ENCODE measurements at places on chromosomes 5 and 9. TPM values are rescaled to one million over a fixed set of nuclear protein-coding genes. Genes with fewer than 3 reads are reported as not detected.

DNA sequence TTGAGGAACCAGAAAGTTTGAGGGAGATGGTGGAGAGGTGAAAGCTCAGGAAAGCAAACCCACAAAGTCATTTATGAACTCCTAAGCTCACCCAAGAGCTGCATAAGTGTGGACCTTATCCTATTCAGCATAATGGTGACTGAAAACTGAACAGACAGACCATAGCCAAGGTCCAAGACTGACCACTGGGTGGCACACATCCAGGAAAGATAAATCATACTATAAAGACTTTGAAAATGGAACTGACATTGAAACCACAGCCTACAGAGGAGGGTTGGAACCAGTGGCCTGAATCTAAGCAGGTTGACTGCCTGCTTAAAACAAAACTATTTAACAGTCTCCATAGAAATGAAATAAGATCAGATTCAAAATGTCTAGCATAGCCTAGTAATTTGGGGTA, 121.0 kb upstream of the RGS7BP start:
- no peak for DNase-seq

Gene PCDHGA2
- total RNA-seq, result 8.5 TPM

Gene LCN1
- total RNA-seq, result not detected

DNA sequence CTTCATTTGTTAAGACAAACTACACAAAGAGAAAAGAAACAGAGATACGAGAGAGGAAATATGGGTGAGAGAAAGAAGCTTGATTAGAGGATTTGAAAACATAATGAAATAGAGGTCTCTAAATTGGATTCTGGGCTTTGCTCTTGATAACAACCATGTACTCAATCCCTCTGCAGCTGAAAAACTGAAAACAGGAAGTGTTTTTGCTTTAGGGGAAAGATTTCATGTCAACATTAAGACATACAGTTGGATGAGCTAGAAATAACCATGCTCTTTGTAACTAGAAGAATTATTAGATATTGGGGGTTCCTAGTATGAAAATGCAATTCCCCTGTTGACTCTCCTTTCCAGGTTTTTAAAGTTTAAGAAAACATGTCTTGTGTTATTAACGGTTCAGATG, 21.9 kb downstream of the CRHBP start:
- DNase-seq, result no peak

Gene VCAN
- 870 TPM for total RNA-seq

Gene LCP2
- total RNA-seq, result 76.5 TPM

Gene SEC16A
- 72.8 TPM for total RNA-seq

DNA sequence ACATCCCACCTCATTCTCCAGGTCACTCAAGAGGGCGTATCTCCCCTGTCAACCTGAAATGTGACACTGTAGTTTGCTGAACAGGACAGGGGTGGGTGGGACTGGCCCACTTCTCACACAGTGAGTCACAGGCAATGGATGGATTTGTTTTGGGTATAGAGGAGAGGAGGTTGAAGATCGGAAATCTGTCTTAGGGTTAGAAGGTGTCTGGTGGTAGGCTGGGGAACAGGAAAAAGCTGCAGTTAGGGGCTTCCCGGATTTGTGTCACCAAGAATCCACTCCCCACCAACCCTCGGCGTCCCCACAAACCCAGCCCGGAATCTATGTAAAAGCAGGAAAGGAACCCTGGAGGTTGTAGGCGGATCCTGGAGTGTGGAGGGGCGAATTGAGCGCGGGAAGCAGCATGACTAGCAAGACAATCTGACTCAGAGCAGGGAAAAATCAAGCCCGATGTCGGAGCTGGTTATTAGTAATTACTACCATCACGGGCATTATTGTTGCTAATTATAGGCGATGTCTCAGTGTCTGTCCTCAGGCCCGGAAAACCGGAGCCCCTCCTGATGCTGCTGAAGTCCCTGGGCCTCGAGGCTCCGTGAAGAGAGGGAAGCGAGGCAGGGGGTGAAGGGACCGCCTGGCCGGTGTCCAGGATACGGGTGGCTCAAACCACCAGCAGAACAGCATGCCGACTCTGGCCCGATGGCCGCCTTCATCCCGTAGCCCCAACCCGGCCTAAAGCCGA, 1.7 kb upstream of the IRX1 start:
- DNase-seq, result no peak

GRCh38 chr5:32083981-32084430, 90.1 kb downstream of the GOLPH3 start:
- DNase-seq, result no peak

DNA sequence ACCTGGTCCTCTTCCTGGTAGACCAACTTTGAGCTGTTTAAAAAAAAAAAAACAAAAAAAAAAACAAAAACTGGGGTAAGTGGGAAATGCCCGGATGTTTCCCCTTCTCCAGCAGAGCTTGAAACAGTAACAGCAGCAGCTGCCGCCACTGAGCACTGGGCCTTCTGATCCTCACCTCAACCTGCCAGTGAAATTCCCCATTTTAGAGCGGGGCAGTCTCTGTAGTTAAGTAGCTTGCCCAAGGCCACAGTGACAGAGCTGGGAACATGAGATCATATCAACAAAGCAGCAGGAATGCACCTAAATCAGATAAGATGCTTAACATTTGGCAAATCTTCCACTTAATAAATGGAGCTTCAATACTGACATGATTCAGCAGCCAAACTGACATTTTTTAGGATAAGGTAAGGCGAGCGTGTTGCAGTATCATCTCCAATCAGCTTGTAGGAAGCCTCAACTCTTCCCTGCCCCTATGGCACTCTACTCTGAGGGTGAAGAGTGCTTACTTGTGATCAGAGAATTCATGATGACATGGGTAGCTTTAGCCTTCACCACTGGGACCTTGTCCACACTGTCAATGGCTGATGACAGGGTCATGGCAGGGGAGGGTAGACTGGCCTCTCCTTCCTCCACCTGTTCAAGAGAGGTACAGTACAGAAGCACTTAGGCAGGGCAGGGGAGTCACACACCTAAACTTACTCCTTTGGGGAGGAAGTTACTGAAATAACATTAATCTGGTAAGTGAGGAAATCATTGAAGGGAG, 9.3 kb downstream of the KIAA1191 start:
- DNase-seq, result no peak

DNA sequence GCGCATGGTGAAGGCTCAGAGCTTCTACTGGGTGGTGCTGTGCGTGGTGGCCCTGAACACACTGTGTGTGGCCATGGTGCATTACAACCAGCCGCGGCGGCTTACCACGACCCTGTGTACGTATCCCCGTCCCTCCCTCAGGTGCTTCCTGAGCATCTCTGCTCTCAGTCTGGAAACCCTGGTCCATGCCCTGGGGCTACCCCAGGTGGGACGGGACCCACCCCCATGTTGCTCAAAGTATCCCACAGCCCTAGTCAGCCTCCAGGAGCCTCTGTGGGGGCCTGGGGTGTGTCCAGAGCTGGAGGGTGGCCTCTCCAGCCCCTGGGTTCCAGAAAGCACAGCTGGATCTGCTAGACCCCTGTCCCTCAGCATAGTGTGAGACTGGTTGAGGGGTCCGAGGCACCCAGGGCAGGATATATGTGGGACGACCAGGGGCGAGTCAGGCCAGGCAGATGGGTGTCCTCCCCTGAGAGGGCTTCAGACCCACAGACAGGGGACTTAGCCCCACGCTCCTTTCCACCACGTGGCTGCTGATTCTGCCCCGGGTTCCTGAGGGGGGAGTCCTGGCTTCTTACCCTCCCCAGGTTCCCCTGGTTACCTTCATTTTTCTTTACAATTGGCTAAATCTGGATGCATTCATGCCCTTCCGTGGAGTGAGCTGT, 94.0 kb downstream of the CACNA1B start:
- no peak for DNase-seq

Gene GDA
- not detected for total RNA-seq

Gene FSTL4
- total RNA-seq, result not detected

GRCh38 chr9:4662989-4663792, 1.1 kb downstream of the PLPP6 start:
- no peak for DNase-seq

Gene LYRM7
- total RNA-seq, result 3.2 TPM

DNA sequence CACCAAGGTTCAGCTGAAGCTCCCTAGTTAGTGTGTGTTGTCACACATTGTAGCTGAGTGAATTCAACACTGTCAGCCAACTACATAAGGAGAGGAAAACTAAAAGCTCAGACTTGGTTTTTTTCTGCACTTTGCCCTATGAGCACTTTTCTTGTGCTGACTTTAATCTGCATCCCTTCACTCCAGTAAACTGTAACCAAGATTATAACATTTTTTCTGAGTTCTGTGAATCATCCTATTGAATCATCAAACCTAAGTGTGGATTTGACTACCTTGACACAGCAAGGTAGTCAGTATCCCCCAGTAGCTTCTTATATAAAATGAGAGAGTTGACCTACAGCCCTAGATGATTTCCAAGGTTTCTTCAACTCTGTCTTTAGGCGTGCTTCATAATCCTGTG, 325.0 kb downstream of the AGTPBP1 start:
- DNase-seq, result no peak

Gene C9orf43
- 0.85 TPM for total RNA-seq

Gene APBA1
- total RNA-seq, result 6.8 TPM

DNA sequence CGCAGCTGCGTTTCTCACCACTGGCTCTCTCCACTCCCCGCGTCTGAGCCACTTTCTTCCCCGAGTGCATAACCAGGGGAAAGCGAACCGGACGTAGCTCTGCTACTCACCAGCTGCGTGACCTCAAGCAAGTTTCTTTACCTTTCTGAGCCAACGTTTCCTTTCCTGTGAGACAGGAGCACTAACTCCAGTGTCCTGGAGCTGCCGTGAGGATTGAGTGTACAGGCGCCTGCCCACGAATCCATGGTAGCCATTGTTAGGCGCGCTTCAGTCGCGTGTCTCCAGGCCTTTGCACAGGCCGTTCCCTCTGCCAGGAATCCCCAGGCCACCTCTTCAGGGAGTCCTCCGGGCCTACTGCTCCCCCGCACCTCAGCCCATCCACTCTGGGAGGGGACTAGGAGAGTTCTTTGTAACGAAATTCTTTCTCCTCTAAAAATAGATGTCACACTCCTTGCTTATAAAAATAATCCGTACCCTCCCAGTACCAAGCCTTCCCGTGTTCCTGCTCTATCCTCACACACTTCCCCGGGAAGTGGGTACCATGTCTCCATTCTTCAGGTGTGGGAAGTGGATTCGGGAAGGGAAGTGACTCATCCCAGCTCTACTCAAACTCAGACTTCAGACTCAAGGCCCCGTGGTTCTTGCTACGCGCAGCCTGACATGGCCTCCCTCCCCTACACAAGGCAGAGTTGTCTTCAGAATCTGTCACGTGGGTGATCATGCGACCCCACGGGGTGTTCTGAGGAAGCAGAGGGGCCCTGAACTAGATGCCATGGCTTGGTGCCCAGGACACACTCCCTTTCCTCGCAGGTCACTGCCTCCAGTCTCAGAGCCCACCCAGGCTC, 16.1 kb upstream of the CRB2 start:
- no peak for DNase-seq

DNA sequence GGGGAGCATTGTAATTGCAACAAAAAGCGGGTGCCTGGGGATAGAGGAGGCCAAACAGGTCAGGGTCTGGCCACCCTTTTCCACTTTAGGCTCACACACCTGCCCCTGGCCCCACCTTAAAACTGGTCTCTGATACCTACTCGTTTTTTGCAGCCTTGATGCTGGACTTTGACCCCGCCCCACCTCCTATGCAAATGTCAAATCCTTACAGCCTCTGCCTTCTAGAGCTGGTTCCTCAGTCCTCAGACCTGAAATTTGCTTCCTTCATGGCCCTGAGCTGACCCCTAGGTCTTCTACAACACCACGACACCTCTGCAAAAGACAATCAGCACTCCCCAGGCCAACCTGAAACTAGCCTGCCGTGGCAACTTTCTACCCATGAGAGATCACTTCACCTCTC, 37.7 kb downstream of the SMIM23 start:
- DNase-seq, result no peak

DNA sequence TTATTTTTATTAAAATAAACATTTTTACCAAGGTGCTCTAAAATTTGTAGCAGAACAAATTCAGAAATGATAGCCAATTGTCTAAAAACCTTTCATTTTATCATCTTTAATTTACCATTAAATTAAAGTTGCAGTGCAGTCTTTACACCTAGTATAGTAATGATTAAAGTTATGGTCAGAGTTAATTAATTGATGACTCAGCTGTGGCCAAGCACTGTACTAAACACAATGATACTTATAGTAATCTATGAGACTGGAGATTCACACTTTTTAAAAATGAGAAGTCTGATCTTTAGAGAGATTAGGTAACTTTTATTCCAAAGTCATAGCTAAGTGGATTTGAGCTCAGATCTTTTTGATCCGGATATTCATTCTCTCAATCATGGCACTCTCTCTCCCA, 621.1 kb upstream of the MEF2C start:
- DNase-seq, result no peak

Gene EFNA5
- 13.5 TPM for total RNA-seq

DNA sequence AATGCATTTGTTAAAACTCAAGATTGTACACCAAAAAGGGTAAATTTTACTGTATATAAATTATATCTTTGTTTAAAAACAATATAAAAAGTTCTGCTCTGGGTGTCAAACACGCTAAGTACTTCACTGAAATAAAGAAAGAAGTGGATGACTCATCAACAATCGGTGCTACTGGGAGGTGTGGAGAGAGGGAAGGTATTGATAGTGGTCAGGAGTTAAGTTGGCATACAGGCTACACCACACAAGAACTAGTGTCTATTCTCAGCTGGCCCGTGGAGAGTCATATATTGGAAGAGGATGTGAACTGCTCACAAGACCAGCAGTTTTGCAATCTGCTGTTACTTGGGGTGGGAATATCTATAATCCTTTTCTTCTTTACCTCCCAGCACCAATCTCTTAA, 145.7 kb upstream of the TRPC7 start:
- no peak for DNase-seq

DNA sequence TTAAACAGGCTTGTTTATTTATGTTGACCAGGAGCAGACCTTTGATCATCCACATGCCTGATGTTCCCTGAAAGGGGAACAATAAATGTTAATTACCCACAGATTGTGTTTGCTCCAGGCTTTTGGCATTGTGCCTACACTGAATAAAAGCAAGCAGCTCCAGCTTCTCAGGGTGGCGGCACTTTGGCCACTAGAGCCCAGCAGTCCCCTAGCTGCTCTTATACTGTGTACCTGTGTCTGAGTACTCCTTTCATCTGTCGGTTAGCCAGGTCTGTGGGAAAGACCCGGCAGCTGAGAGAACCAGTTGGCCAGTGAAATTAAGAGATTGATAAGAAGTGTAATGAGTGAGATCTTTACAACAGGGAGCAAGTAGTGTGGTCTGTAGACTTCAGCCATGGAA, 254.8 kb upstream of the FTMT start:
- DNase-seq, result no peak

DNA sequence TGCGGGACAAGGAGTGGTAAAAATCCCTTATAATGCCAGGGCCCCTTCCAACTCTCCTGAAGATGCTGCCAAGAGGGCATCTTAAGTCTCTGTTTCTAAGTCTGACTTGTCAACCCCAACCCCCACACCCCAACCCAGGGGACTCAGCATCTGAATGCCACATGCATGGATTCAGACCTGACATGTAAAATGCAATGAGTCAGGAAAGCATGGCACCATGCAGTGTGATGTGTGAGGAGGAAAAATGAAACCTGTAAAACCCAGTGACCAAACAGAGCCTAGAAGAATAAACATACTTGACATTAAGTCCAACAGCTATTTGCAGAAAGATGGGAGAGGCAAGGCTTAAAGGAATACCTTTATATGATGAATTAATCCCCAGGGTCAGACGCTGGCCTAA, 112.4 kb downstream of the ASTN2 start:
- DNase-seq, result no peak

Gene KCNIP1
- total RNA-seq, result not detected

- no peak for DNase-seq
Observed at GRCh38 chr9:113868501-113868900, 7.6 kb upstream of the ZNF618 start.

Gene SHISAL2B
- not detected for total RNA-seq
